ENCODE measurements at places on chromosomes 13 and 19.
A peak's percentile ranks its signal among the peaks of the same experiment; 100 is the strongest.

DNA sequence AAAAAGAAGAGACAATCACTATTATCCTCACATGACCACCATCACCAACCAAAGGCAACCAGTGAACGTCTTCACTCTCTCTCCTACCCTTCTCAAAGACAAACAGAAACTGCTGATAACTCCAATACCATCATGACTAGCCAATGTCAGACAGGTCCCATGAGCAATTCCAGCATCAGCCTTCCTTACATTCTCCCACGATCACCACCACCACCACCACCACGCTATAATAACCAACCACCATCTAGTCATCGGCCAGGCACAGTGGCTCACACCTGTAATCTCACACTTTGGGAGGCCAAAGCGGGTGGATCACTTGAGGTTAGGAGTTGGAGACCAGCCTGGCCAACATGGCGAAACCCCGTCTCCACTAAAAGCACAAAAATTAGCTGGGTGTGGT is 3.9 kb downstream of the MYO1F start:
- peak; percentile 45 for DNase-seq

- DNase-seq, result no peak
Observed at GRCh38 chr13:46315491-46316075, 71.5 kb downstream of the RUBCNL start.

DNA sequence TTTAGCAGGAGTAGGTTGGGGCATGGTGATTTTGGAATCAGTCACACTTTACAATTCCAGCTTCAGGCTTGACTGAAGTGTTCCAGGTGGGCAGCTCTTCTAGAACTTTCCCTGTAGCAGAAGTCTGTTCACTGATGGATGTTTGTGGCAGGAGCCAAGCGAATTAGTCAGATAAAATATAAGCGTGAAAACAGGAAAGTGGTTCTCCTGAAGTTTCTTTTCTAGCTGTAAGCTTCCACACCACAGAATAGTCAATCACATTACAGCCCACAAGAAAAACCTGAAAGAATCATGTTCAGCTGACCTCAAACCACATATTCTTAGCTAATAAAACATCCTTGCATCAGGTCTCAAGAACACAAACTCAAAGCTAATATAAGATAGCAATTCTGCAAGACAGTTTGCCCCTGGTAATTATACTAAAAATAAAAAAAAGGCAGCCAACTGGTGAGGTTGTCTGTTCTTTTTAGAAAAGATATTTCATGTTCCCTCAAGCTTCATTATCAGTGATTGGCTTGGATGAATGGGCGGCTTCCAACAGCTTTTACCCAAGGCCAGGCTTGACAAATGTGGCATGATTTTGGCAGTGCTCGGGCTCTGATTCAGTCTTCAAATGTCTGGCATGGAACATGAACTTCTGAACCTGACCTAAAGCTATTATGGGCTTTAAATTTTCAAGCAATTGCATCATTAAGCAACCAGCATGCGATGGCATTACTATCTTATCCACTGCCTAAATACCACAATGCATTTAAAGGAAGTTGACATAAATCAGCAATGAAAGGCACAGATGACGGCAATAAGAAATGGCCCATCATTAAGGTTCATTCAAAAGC is 136.8 kb downstream of the DCLK1 start:
- DNase-seq, result no peak

DNA sequence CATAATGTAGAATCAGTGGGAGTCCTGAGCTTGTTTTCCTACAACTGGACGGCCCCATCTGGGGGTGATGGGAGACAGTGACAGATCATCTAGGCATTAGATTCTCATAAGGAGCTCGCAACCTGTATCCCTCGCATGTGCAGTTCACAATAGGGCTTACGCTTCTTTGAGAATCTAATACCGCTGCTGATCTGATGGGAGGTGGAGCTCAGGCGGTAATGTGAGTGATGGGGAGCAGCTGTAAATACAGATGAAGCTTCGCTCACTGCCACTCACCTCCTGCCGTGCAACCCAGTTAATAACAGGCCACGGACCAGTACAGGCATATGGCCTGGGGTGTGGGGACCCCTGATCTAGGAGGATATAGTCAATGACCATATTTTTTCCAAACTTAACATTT is 38.8 kb downstream of the RCBTB1 start:
- no peak for DNase-seq
